Fibroblast of villous mesenchyme (primary cell): ENCODE measurements at places on chromosomes 1 and 21. TPM values are rescaled to one million over a fixed set of nuclear protein-coding genes. Genes with fewer than 3 reads are reported as not detected.

Gene KCNJ9
- not detected in 2 replicates for total RNA-seq

Gene RIIAD1
- total RNA-seq = 0.64 TPM in 1 of 2 replicates, not detected in the other

Gene CD247
- not detected in 2 replicates for total RNA-seq

Gene TCP10L
- total RNA-seq = 0.32 TPM in 1 of 2 replicates, not detected in the other

Gene OR6N1
- total RNA-seq = not detected in 2 replicates

Gene OPTC
- total RNA-seq = not detected in 2 replicates

Gene SYPL2
- 4.5 and 10.8 TPM in 2 replicates for total RNA-seq

Gene MX2
- total RNA-seq = 0.97 and 2.6 TPM in 2 replicates

Gene DNAH14
- total RNA-seq = 13.5 and 14.7 TPM in 2 replicates

Gene OLIG2
- not detected in 2 replicates for total RNA-seq

Gene TIAM1
- total RNA-seq = 0.32 and 0.43 TPM in 2 replicates

Gene GUCA2B
- not detected in 2 replicates for total RNA-seq

Gene HOOK1
- total RNA-seq = not detected in 2 replicates
